Skin of body (tissue), 3 donors: ENCODE measurements at places on chromosomes 7 and 10. TPM values are rescaled to one million over a fixed set of nuclear protein-coding genes. Genes with fewer than 3 reads are reported as not detected.
A peak's percentile ranks its signal among the peaks of the same experiment; 100 is the strongest.

DENND2A gene
- total RNA-seq: 24.9 TPM

AHR gene
- 143 TPM for total RNA-seq

SLC35B4 gene
- total RNA-seq: 5.7 TPM

HMX3 gene
- not detected for total RNA-seq

ARL4A gene
- total RNA-seq: 74.1 TPM

TRIM50 gene
- 0.20 TPM for total RNA-seq

ZNF239 gene
- 5.6 TPM for total RNA-seq

MALRD1 gene
- 12.8 TPM for total RNA-seq

GRCh38 chr7:45713669-45714520, 139.7 kb downstream of the ADCY1 start:
- DNase-seq: no peak

DNA sequence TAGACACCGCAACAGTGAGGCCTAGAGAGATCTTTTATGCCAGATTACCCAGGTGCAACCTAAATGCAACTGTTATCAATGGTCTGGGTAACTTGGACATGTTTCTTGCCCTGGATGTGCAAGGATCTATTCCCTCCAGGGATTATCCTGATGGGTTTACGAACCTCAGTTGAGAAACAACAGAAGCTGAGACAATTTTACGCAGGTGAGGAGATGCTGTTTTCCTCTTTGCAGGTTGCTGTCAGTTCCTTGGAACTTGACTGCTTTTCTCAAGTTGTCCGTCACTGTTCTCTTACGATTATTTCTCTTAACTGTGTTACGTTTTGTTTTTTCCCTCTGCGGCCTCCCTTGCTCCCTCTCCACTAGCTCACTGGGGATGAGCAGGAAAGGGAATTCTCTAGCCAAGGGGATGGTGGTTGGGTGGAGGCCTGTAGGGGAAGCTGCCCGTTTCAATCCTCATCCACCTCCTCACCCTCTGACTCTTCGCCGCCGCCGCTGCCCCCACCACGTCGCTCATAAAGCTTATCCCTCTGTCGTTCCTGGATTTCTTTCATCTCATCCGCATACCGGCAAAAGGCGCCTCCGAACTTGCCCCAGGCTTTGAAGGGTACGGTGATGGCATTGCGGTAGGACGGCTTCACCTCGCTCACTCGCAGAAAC, 1.2 kb downstream of the PURB start:
- no peak for DNase-seq

DNA sequence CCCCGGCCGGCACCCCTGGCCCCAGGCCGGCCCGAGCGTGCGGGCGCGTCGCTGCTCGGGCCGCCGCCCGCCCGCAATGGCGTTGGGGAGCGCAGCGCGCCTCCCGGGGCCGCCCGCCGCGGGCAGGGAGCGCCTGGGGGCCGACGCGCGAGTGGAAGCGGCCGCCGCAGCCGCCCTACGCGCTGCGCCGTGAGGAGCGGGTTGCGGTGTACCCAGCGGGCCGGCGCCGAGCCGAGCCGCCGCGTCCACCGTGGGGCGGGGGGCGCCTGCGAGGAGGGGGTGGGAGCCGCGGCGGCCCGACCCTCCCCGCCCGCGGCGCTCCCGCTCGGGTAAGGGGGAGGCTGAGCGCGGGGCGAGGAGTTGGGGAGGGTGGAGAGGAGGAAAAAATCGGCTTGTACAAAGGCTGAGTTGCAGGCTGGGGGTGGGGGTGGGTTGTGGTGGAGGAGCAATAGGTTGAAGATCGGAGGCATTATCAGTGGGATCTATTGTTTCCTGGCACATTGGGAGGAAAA, 473 bp downstream of the PPP1R9A start:
- peak; percentile 46 for DNase-seq

- no peak for DNase-seq
Measured at GRCh38 chr10:70540789-70541360, 61.7 kb downstream of the PRF1 start.

GRCh38 chr10:59279476-59279875, 82.9 kb downstream of the FAM13C start:
- DNase-seq: no peak

- DNase-seq: no peak
Measured at GRCh38 chr7:31758755-31759154, 71.7 kb downstream of the PPP1R17 start.

- DNase-seq: no peak
Measured at GRCh38 chr10:6197321-6197720, 5.4 kb upstream of the PFKFB3 start.

GRCh38 chr10:95798096-95798855, 42.3 kb downstream of the ENTPD1 start:
- DNase-seq: no peak

- no peak for DNase-seq
Measured at GRCh38 chr7:95845007-95845406, 72.7 kb downstream of the DYNC1I1 start.

DNA sequence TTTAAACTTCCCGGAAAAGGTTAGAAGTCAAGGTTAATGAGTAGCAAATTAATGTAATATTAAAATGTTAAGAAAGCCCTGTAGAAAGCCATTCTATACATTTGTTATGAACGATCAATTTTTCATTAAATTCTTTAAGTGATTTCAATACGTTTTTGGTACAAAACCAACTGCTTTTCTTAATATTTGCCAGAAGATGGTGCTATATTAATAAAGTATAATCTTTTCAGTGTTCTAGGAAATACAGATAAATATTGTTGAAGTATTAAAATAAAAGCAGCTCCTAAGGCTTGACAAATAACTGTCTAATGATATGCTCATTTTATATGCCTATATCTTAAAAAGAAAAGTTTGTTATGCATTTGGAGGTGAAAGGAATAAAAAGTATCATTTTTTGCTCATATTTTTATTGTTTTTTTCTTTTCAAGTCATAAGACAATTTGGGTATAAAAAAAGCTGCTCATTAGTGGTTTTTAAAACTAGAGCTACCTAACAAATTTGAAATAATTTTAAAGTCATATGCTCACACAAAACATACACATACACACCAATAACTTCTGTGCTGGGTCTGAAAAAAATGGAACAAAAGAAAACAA, 130.3 kb upstream of the POT1 start:
- no peak for DNase-seq

- peak; percentile 53 for DNase-seq
Measured at GRCh38 chr7:83655951-83656556, 7.1 kb upstream of the SEMA3E start.

- DNase-seq: no peak
Measured at GRCh38 chr10:133528845-133529575, 1.8 kb downstream of the CYP2E1 start.

DNA sequence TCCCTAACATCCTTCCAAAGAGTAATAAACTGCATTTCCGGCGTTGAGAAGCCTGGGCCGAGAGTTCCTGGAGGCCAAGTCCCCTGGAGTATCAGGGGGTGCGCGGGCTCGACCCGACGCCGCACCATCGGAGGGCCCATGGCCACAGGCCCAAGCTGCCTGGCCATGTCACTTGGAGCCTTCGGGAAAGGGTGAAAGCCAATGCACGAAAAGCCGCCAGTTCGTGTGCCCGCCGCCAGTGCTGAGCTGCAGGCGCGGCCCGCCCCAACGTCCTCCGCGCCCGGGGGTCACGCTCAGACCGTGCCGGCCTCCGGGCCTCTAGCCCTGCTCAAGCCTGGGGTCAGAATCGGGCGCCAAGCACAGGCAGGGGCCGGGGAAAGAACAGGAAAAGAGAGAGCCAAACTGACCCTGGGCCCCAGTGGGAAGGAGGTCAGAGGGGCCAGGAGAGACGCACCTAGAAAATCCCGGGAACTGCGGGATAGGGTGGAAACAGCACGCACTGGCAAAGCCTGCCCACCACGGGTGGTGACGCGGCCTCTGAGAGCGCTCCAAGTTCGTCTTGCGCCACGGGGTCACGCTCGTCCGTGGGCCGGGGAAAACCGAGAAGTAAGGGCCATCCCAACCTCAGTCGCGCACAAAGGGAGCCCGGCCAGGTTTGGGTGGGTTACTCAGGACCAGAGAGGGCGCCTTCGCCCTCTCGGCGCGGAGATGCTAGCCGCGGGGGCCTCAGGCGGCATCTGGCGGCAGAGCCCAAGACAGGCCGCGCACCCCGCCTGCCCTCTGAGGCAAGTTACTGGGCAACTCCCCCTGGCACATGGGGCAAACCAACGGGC, 4.2 kb upstream of the EBF3 start:
- no peak for DNase-seq

DNA sequence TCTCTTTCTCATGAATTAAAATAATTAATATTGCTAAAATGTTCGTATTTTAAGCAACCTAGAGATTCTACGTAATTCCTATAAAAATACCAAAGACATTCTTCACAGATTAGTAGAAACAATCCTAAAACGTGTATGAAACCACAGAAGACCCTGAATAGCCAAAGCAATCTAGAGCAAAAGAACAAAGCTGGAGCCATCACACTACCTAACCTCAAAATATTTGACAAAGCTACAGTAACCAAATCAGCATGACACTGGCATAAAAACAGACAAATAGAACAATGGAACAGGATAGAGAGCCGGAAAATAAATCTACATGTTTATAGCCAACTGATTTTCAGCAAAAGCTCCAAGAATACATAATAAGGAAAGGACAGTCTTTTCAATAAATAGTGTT, 105.5 kb upstream of the PTN start:
- no peak for DNase-seq
